NCI-H1694 (cell line): ENCODE measurements at places on chromosomes 3 and 15.

DNA sequence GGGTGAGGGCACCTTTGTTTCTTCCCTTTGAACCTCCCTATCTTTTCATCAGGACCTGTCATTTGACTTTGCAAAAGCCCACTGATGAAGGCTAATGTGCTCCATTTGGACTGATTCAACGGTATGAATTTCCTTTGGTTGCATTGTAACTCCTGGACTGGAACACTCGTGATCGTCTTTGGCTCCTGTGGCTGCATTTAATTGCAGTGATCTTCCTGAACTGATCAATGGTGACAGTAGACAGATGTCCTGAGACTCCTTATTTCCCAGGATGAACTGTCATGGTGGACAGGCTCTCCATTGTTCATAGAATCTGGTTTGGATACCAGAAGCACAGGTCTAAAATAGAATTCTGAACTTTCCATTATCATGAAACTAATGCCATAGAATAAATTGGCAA lies 224.8 kb upstream of the GAP43 start:
- DNase-seq: no peak

- DNase-seq: no peak
Observed at GRCh38 chr15:69562116-69562515, 109.5 kb downstream of the RPLP1 start.

DNA sequence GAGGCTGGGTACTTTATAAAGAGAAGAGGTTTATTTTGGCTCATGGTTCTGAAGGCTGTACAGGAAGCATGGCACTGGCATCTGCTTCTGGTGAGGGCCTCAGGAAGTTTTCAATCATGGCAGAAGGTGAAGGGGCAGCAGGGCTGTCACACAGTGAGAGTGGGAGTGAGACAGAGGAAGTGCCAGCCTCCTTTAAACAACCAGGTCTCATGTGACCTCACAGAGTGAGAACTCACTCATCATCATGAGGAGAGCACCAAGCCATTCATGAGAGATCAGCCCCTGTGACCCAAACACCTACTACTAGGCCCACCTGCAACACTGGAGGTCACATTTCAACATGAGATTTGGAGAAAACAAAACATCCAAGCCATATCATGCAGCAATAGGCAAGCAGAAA lies 9.3 kb upstream of the RFTN1 start:
- no peak for DNase-seq

- no peak for DNase-seq
Observed at GRCh38 chr15:33150971-33151370, 43.5 kb downstream of the FMN1 start.

GRCh38 chr15:59166166-59166565 lies 40.5 kb upstream of the LDHAL6B start:
- DNase-seq: no peak

GRCh38 chr15:44695294-44695693 lies 15.8 kb downstream of the PATL2 start:
- no peak for DNase-seq

GRCh38 chr15:48367483-48367882 lies 36.3 kb downstream of the DUT start:
- DNase-seq: no peak

GRCh38 chr15:84772467-84772866 lies 24.1 kb downstream of the ZNF592 start:
- no peak for DNase-seq

DNA sequence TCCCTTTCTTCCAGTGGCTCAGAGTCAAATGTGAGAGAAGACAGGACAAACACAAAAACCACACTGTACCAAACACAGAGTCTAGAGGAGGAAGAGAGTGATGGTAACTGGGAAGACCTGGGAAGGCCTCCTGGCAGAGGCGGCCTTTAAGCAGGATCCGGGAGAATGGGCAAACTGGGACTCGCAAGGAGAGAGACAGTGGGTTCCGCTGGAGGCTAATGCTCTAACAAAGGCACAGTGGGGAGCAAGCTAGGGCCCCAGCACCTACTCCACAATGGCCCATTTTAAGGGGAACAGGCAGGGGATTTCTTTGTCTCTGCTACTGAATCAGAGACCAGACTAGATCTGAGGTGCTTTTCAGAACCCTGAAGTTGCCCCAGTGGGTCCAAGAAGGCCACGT lies 81.4 kb upstream of the HES1 start:
- no peak for DNase-seq

DNA sequence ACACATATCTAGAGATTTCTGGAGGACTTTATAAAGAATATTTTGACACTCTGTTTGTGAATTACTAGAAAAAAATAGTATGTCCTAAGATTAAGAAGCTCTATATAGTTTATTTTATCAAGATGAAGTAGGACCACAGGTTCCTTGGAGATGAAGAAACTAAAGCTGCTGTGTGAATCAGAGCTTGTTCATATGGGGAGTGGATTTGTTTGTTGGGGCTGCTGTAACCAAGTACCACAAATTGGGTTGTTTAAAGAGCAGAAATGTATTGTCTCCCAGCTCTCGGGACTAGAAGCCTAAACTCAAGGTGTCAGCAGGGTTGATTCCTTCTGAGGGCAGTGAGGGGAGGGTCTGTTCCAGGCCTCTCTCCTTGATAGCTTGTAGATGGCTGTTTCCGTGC lies 270.6 kb upstream of the UMPS start:
- no peak for DNase-seq

DNA sequence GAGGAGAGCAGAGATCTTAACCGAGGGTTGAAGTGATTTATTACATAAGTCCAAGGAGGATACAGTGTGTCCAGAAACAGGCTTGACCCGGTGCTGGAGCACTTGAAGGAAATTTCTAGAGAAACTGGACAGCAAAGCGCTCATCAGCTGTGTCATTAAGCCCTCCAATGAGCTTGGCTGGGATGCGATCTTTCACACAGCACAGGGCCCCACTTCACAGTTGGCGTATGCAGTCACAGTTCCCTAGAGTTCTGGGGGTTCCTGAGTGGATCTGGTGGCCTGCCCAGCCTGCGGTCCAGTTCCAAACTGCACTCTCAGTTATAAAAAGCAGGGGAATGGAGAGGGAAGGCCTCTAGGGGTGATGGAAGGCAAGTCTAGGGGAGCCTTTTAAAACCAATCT lies 13.6 kb downstream of the ST8SIA2 start:
- no peak for DNase-seq

GRCh38 chr3:130960139-130960795 lies 66.4 kb downstream of the ASTE1 start:
- no peak for DNase-seq

DNA sequence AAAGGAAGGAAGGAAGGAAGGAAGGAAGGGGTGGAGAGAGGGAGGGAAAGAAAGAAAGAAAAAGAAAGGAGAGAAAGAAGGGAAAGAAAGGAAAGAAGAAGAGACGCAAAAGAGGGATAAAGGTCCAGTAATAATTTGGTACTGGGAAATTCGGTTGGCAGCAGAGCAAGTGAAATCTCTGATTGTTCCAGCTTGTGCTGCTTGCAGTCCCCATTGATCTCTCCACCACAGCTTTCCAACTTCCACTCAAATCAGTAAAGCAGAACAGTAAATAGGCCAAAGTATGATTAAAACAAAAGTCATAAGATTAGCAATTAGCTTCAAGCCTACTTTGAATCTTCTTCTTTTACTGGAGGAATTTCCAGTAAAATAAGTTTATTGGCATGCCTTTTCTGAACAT lies 357.2 kb downstream of the ROBO1 start:
- DNase-seq: no peak

GRCh38 chr3:18379647-18380046 lies 45.5 kb downstream of the SATB1 start:
- no peak for DNase-seq

DNA sequence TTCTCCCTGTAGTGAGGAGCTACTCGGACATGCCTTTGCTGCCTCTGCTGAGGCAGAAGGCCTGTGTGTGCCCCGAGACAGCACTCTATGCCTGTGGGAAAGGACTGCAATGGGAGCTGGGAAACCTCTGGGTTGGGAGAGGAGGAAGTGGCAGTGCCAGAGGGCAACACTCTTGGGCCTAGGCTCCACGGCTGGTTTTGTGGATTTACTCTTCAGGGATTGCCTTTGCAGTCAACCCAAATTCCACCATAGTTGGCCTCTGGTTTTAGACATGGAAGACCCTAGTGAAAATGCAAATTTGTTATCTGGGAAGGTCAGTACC lies 46.8 kb downstream of the ITGA11 start:
- DNase-seq: no peak

DNA sequence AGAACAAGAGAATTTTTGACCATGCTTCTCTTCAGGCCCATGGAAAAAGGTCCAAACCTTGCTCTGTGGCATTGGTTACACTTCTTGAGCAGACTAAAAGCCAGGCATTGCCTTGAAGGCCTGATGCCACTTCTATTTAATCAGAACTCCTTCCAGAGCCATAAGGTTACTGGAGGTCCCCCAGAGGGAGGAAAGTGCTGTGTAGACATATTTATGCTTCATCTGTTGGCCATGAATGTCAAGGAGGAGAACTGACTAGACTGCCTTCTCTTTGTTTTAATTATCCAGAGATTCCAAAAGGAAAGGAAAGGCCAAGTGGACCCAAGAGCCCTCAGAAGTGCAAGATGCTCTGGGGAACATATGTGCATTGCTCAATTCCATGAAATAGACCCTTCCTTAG lies 292.6 kb upstream of the NR2E3 start:
- no peak for DNase-seq

GRCh38 chr3:46406788-46407611 lies at the start of the genes CCR5AS and CCRL2:
Gene CCR5AS, minus strand, starts transcription at chr3:46407066.
Gene CCRL2, plus strand, starts transcription at chr3:46407259. Its CDS starts 821 bp downstream, at chr3:46408080.
- no peak for DNase-seq

GRCh38 chr3:70111411-70111810 lies 111.9 kb downstream of the SAMMSON start:
- DNase-seq: no peak

DNA sequence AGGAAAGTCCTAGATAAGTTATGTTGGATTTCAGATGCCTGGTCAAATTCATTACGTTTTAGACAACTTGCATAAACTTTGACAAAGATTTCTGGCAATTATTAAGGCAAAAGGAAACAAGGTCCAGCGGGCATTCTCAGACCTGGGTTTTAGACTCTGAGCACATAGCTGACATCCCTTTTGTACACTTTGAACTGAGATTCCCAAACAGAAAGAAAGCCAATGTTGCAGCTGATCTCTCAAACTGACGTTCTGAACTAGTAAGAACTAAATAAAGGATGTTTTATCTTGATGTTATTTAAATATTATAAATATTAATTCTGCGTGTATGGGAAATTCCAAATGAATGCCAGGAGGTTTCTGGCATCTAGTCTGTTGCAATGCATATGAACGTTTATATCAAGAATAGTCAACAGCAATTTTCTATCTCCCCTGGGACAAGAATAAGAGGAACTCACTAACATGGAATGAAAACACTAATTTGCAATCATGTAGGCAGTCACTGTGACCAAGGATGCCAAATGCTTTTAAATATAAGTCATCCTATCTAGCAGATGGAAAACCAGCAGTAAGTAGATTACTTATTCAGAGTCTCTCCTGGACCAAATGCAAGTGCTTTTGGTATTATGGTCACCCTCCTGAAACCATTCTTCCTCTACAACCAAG lies 202.1 kb downstream of the GREM1 start:
- no peak for DNase-seq

DNA sequence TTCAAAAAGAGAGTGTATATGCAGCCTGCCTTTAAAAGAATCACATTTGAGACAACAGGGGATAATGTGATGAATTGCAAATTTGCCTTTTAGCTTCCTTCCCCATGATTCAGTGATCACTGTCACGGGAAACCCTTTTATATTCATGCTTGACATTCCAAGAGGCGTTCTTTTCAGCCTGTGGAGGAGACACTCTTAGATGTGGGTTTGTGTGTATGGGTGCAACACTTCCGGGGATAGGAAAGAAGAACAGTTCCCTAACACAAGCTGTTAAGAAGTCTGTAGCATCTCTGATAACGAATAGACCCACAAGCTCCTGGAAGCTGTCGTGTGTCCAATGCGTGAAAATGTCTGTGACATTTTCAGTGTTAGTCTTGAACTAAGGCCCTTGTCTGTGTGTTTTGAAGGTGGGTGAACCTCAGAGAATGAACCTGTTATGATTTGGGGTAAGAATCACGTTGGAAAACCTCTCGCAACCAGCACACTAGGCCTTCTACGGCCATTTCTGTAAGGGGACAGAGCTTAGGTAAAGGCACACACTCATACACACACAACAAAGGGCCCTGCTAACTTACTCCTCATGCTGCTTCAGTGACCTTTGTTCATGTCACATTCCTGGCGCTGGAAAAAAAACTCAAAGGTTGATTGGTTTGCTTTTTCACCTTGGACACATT lies 229.2 kb upstream of the ST8SIA2 start:
- DNase-seq: no peak

DNA sequence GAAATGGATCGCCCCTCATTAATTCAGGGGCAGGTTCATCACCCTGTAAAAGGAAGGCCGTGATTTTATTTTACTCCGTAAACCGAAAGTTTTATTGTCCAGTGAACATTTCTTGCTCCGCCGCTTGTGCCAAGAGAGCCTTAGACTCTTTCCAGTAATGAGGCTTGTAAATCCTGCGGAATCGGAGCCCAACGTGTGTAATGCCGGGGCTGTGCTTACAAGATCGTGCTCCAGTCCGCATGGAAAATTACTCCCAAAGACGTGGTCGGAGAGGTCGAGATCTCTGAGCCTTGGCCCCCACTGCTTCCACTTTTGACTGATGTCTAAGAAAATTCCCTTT lies 649 bp upstream of the PLOD2 start:
- no peak for DNase-seq

- DNase-seq: no peak
Observed at GRCh38 chr3:30826531-30826942, 67.9 kb downstream of the GADL1 start.

DNA sequence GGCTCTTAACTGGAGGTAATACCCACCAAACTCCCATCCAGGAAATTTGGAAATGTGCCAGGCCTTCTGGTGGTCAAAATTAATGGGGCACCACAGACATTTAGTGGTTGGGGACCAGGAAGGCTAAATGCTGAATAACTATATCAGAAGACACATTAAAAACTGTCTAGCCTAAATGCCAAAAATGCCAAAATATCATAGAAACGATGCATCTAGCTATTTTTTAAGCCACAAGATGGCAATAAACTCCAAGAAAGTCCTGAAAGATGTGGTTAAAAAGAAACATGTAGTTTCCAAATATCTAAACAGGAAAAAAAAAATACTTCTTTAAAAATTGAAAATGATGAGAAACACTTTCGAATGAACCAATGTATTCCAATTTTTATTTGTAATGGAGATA lies 19.9 kb downstream of the CCDC14 start:
- DNase-seq: no peak

DNA sequence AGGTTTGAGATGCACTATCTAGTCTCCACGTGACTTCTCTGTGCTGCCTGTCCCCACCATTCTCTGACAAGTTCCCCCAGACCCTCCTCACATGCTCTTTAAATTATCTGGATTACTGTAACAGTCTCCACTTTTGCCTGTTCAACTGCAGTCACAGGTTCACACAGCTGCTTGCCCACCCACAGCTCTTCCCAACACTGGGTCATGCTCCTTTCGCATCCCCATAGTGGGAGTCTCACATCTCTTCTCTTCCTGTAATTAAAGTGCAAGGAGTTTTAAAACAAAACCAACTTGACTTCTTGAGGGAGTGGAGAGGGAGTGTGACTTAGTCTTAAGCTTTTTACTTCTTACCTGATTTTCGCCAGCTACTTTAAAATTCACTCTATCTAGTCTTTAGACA lies 178.8 kb downstream of the PLCL2 start:
- no peak for DNase-seq
